ENCODE measurements at places on chromosomes 13 and 19. TPM values are rescaled to one million over a fixed set of nuclear protein-coding genes. Genes with fewer than 3 reads are reported as not detected.

Gene TEAD2
- 21.1 TPM for total RNA-seq

Gene CEACAM7
- total RNA-seq, result not detected

Gene NALCN
- 5.6 TPM for total RNA-seq

Gene KLK2
- total RNA-seq, result not detected

Gene KLK7
- 0.32 TPM for total RNA-seq

Gene EFNB2
- 31.8 TPM for total RNA-seq

Gene PIK3R2
- total RNA-seq, result 12.2 TPM

Gene LCP1
- total RNA-seq, result 43.5 TPM

Gene PRKCG
- 0.32 TPM for total RNA-seq
